ENCODE measurements at places on chromosomes 4 and X.

DNA sequence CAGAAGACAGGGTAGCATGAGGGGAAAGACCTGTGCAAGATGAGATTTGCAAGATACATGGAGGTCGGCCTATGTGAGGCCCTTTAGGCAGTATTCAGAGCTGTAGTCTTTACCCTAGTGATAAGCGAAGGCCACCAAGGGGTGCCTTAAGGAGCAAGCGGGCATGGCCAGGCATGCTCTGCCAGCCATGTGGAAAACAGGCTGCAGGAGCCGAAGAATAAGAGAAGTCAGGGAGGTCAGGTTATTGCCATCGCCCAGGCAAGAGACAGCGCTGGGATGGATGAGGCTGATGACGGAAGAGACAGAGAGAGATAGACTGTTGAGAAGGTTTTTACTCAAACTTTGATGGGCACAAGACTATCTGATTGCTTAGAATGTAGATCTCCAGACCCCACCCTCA, 7.0 kb upstream of the FATE1 start:
- no peak for DNase-seq

GRCh38 chr4:110175634-110176033, 22.8 kb downstream of the ELOVL6 start:
- DNase-seq: no peak

GRCh38 chr4:38935391-38936073, 67.9 kb downstream of the FAM114A1 start:
- DNase-seq: no peak

GRCh38 chrX:151700581-151700980, 5.3 kb downstream of the PRRG3 start:
- DNase-seq: no peak

- DNase-seq: no peak
These were observed 11.5 kb downstream of the LARP7 start for GRCh38 chr4:112648263-112649054.

DNA sequence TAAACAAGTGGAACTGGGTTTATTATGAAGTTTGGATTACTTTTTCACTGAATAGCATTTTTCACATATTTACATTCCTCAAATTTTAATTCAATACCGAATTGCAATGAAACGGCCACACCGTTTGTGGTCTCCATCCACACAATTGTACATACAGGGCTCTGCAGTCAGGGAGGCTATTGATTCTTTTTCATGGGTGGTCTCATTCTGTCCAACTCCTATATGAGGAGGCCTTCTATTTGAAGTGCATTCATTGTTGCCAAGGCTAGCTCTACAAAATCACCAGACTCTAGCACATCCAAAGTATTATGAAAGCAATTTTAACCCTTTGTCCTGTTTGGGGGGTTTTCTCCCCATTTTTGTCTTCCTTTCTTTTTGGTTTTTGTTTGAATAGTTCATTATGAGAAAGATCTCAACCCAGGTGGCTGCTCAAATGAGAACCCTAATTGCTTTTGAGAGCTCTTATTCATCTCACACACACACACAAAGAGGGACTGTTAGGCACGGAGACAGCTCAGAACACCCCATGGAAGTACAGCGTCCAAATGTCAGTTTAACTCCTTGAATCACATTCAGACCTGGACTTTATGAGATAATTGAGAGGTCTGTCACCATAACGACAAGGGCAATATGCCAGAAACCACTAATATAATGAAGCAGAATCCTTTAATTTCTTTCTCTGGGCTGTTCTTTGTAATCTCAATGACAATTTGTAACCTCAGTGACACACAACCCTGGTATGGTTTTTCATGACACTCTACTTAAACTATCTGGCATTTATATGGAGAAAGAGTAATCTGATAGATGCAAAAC, 79.4 kb downstream of the NLGN4X start:
- DNase-seq: no peak
